ENCODE measurements at places on chromosomes 3 and 15.

DNA sequence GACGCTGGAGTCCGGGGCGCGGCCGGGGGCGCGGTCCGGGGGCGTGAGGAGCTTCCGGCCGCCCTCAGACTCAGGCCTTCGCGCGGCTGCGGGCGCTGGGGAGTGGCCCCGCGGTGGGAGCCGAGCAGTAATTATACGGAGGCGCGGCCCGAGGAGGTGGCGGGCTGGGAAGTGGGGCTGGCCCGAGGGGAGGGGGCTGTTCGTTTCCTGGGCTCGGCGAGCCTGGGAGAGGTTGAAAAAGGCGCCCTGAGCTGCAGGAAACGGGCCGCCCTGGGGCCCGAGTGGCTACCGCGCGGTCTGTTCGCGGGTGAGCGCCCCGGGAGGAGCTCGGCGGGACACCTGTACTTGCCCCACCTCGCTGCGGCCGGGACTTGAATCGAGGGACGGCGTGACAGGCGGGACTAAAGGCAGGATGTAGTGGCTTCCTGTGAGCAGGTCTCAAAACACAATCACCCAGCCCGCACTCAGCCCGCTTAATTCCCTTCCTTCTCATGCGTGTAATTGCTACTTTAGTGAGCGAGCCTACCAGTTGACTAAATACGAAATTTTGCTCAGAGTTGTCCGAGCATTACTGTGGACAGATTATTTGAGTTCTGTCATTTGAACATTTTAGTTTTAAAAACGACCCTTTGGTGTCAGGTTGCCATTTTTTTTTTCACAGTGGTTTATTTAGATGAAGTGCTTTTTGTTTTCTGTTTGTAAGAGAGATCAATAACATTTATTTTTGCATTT, 860 bp downstream of the RASA2 start:
- DNase-seq = peak; percentile 67

GRCh38 chr15:77596821-77597803, 35.6 kb downstream of the LINGO1 start:
- no peak for DNase-seq

DNA sequence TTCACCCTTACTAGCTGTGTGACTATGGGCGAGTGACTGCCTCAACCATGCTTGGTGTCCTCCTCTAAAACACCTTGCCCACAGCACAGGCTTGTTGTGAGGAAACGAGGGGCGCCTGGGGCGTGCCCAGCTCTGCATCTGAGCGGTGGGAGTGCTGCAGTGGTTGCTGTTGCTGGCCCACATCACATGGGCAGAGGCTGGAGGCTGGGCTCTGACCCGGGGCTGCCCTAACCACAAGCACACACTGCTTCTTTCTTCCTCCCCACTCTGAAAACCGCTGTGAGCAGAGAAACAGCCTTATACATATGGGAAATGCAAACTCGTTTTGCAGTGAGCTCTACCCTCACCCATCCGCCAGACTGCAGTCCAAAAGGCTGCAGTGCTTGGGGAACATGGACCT, 74.8 kb upstream of the RPL32 start:
- DNase-seq = no peak

DNA sequence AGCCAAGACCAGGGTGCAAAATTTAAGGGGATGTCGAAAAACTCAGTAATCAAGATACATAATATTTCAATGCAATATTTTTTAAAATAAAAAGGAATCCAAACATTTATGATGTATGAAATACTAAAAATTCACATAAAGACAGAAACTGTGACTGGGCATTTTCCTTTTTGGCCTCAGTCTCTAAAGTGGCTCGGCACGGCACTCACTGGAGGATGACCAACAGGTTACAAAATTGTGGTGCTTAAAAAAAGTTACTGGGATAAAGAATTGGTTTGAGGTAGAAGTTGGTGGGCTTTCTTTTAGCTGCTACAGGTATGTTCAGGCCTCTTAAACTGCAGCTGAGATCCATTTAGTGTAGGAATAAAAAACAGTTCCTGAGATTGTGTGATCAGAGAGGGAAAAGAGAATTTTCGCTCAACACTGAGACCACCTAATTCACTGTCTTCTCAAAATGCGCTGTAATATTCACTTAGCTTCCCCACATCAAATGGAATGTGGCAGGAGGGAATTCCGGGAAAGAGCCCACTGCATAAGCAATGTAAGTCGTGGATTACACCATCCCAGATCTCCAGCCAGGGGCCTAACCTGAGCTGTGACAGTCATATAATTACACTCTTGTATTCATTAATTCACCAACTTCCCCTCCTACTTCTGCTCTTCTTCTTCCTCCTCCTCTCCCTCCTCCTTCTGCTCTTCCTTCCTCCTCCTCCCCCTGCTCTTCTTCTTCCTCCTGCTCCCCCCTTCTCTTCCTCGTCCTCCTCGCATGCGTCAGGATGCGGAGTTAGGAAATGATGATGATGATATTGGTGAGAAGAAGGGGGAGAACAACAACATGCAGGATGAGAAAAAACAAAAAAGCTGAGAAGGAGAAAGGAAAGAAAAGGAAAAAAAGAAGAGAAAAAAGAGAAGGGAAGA, 45.9 kb downstream of the HES1 start:
- DNase-seq = no peak

- peak; percentile 53 for DNase-seq
Observed at GRCh38 chr3:4421121-4421520, 45.9 kb downstream of the SUMF1 start.

DNA sequence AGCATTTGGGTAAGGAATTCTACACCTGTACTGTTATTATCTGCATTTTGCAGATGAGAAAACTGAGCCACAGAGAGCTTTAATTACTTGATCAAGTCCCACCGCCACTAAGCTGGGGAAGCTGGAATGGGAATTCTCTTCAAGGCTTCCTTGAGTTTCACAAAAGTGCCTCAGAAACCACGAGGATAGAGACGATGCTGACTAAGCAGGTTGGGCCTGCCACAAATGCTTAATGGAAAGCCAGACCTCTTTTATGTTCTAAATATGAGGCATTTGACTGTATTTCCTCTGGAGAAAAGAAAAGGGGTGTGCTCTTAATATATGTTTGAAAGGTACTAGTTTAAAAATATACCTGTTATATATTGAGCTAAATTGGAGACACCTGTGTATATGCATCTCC, 34.7 kb downstream of the ADAMTS9 start:
- DNase-seq = no peak

GRCh38 chr3:171862993-171863521, 19.9 kb downstream of the TMEM212 start:
- peak; percentile 91 for DNase-seq

GRCh38 chr3:190169877-190170276, 49.2 kb upstream of the P3H2 start:
- DNase-seq = no peak

GRCh38 chr3:27638594-27638993, 83.5 kb downstream of the EOMES start:
- DNase-seq = no peak

GRCh38 chr15:29522373-29523276, 253.0 kb upstream of the NSMCE3 start:
- DNase-seq = no peak

GRCh38 chr15:57134851-57135250, 216.4 kb downstream of the TCF12 start:
- DNase-seq = peak; percentile 17

- peak; percentile 98 for DNase-seq
Observed at GRCh38 chr3:123688241-123688747, 103.4 kb upstream of the HACD2 start.

DNA sequence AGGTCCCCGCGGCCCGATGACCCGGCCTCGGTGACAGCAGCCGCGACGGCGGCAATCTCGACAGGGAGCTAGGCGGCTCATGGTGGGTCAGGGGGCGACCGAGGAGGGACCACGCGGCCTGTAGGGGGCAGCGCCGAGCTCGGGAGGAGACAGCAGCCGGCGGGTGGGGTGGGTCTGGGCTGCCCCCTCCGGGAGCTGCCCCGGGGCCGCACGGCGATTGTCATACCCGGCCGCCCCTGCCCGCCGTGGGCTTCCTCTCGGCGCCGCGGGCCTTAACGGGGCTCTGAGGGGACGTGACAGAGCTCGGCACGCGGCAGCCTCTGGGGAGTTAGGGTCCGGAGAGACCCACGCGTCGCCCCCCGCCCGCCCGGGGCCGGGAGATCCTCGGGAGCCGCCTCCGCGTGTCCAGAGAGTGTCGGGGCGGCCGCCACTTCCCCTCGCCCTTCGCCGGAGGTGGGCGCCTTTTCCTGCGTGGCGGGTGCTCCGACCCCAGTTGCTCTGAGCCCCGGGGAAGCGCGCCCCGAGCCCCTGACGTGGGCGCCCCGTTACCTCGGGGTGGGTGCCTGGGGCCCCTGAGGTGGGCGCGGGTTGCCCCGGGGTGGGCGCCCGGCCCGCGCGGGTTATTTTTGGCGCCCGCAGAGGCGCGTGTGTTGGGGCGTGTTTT, 539 bp upstream of the PLCL2 start:
- peak; percentile 27 for DNase-seq

- no peak for DNase-seq
Observed at GRCh38 chr3:136804813-136805212, 14.1 kb upstream of the SLC35G2 start.

- no peak for DNase-seq
Observed at GRCh38 chr15:101044625-101045235, 125.6 kb downstream of the LRRK1 start.

DNA sequence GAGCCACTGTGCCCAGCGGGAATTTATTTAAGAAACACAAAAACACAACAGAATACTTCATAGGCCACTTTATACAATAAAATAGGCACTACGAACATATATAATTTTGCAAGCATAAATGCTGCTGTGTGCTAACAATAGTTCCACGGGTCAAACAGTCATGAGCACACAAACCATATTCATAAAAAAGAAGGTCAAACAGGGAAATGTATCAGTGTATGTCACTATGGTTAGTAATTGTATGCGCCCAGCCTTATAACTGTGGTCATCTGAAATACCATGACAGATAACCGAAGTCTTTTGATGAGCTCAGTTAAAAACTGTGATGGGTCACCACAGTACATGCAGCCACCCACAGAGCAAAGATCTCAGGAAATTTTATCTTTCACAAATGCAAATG, 38.1 kb upstream of the NR2C2 start:
- DNase-seq = no peak

- DNase-seq = no peak
Observed at GRCh38 chr3:196927571-196928453, 14.5 kb downstream of the NCBP2 start.

DNA sequence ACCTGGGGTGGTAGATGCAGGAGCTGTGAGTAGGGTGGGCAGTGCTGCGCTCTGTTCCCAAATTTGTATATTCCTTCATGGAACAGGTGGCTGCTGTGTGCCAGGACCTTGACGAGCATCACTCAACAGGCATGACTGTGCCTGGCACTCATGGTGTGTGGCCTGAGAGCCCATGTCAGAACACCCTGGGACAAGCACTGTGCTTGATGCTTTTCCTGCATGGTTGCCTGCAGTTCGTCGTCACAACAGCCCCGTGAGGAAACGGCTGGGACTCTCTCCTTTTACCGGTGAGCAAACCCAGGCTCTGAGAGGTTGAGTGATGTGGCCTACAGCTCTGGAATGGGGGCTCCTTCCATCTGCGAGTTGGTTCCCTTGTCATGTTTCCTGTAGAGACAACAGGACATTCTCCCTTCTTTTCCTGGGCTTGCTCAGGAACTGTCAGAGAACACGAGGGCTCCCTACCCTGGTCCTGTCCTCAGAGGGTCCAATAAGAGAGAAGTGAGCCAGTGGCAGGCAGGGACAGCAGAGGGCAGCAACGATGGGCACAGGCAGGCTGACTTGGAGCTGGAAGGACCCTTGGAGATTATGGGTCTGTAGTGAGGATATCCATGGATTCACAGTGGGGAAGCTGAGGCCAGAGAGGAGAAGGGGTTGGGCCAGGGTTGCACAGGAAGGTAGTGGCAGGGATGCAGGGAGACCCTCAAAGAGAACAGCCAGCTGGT, 37.4 kb downstream of the PRKCD start:
- peak; percentile 22 for DNase-seq

DNA sequence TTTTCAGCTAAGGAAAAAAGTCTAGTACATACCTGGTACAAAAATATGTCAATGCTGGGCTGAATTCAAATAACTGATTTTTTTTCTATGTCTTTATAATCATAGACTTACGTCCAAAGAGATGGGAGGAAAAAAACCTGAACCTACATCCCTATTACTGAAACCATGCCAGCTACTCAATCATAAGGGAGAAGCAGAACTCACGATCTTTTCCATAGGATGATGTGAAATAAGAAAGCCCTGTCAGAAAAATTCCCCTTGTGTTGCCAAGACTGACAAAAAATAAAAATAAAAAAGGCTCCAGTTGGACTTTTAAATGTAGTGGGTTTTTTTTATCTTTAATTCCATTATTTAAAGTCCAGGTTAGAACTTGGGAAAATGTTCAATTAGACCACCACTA, 3.3 kb downstream of the MSL2 start:
- DNase-seq = no peak

DNA sequence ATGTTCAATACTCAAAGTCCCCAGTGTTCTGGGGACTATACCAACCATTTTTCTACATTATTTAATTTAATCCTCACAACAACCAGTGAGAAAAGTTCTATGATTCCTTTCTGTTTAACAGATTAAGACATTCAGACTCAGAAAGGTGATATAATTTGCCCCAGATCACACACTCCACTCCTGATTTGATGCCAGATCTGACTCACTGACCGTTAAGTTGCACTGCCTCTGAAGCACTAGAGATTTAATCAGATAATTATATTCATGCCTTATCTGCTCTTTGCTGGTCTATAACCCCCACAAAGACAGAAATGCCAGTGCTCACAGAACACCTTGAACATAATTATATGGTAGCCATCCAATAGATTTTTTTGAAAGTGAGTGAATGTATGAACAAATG, 501.0 kb downstream of the IGSF11 start:
- DNase-seq = no peak

GRCh38 chr15:34119291-34119690, 17.4 kb downstream of the PGBD4 start:
- DNase-seq = peak; percentile 71

DNA sequence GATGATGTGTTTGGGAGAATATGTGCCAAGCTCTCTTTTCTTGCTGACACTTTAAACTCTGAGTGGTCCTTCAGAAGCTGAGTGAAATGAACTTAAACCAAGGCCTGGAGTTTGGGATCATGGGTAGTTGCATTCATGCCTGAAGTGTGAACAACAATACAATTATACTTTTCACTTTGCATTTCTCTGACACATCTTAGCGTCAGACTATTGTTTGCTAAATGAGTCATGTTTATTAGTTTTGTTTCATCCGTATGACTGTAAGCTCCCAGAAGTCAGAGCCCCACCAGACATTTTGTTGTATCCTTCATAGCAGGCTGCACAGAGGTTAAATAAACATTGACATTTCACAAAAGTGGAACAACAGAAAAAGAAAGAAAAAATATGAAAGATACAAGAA, 542.6 kb downstream of the TUSC7 start:
- no peak for DNase-seq

All from EH (cell line).